ENCODE measurements at places on chromosomes 1 and 21. TPM values are rescaled to one million over a fixed set of nuclear protein-coding genes. Genes with fewer than 3 reads are reported as not detected.

The KRTAP20-2 gene
- polyA plus RNA-seq, result not detected

The RIPK4 gene
- polyA plus RNA-seq, result 0.13 TPM

The FMO5 gene
- polyA plus RNA-seq, result 0.60 TPM

The HSPB7 gene
- 32.5 TPM for polyA plus RNA-seq

DNA sequence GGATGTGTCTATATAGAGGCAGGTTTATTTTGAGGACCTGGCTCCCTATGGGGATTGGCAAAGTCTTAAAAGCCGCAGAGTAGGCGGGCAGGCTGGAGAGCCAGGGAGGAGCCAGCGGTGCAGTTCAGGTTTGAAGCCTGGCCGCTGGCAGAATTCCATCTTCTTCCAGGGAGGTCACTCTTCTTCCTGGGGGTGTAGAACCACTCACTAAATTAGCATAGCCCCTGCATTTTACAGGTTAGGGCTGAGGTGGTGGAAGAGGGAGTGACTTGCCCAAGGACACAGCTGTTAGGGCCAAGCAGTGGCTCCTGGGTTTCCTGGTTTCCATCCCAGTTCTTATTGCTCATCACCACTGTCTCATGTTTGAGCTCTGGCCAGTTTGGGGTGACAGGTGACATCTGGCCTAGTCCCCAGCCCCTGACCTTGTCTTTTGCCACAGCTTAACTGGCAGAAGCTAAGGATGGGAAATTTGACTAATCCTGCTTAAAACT lies 1.4 kb downstream of the PINK1 start:
- DNase-seq, result no peak

DNA sequence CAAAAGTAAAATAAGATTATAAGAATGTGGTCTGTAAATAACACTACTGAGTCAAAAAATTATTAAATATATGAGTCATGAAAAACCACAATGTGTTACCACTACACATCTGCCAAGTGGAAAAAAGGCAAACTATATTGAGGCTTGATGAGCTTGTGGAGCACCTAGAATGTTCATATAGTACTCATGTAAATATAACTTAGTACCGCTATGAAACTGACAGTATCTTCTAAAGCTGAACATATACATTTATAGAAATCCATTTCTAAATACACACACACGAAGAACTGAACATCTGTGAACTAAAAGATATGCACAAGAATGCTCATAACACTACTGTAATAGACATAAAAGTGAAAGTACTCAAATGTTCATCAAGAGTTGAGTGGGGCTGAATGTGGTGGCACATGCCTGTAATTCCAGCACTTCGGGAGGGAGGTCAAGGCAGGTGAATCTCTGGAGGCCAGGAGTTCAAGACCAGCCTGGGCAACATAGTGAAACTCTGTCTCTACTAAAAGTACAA lies 18.5 kb upstream of the GBP3 start:
- DNase-seq, result no peak

- DNase-seq, result no peak
Observed at GRCh38 chr1:94001397-94002045, 92.3 kb upstream of the GCLM start.

DNA sequence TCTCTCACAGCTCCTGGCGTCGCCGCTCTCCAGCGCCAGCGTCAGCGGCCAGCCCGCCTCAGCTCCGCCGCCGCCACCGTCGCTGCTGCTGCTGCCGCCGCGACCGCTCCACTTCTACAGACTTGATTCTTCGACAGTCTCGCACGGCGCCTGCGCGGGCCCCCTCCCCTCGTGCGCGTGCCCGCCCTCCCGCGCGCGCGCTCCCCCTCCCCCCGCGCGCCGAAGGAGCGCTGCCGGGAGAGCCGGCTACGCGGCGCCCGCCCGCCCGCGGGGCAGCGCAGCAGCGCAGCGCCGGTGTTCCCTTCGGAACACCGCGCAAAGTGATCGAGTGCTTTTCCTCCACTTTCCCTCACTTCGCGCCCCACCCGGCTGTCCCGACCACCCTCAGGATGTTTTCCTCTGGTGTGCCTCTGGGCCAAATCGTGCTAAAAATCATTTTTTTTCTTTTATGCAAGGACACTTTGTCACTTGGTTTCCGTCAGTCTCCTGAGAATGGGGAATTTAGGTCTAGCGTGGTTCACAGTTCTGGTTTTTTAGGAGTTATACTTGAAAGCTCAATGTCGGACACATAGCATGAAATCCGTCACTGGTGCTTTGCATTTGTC lies at the start of gene IRF2BP2:
Gene IRF2BP2 (minus strand): TSS at position 118 of the 605 bp plus-strand sequence. CDS start 684 bp downstream, outside the sequence.
- no peak for DNase-seq

DNA sequence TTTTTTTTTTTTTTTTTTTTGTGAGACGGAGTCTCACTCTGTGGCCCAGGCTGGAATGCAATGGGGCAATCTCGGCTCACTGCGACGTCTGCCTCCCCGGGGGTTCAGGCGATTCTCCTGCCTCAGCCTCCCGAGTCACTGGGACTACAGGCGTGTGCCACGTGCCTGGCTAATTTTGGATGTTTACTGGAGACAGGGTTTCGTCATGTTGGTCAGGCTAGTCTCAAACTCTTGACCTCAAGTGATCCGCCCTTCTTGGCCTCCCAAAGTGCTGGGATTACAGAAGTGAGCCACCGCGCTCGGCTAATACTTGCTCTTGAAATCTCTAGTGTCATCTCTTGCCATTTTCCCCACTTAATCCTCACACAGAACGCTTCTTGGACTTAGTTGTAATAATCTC lies 1.1 kb upstream of the SYCP1 start:
- no peak for DNase-seq

GRCh38 chr1:51569284-51570062 lies 47.4 kb upstream of the OSBPL9 start:
- peak; percentile 52 for DNase-seq

DNA sequence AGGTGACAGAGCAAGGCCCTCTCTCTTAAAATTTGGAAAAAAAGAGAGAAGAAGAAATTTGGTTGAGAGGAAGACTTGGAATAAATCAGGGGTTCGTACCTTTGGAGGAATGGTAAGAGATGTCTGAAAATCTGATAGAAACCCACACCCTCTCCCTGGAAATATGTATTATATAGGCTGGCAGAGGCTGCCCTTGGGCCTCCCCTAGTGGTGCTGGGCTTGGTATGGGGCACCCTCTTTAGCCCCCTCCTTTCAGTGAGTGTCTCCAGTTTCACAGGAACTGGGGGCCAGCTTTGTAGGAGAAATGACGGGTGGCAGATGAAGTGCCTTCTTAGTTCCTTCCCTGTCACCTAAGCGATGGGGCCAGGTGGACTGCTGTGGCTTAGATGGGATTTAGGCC lies 82.9 kb upstream of the SLC2A1 start:
- DNase-seq, result no peak

DNA sequence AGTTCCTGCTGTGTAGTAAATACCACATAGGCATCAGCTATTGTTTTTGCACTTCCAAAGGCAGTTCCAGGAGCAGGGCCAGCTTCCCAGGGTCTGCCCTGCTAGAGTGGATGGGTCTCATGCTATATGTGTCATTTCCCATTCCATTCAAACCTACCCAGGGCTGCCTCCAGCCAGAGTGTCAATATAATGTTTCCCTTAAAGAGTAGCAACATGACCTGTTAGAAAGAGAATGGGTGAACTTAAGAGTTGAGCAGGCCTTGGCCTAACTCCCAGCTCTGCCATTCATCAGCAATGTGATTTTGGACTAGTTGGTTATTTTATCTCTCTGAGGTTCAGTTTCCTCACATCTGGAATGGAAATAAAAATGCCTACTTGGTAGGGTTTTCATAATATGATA lies 44.9 kb downstream of the RAB3B start:
- DNase-seq, result no peak

All from BJ (cell line).